Activated naive CD4-positive, alpha-beta T cell treated with anti-CD3 and anti-CD28 coated beads, Interleukin-2, amount 50 U/mL, for 72 hours (primary cell): ENCODE measurements at places on chromosomes 7 and 10. TPM values are rescaled to one million over a fixed set of nuclear protein-coding genes. Genes with fewer than 3 reads are reported as not detected.
A peak's percentile ranks its signal among the peaks of the same experiment; 100 is the strongest.

- DNase-seq, result peak; percentile 37
These were observed 445 bp upstream of the PVRIG start for GRCh38 chr7:100219271-100219737.

- DNase-seq, result no peak
These were observed 42.7 kb upstream of the CACNB2 start for GRCh38 chr10:18097524-18097923.

GRCh38 chr7:107614425-107614824, 34.4 kb downstream of the BCAP29 start:
- no peak for DNase-seq

- no peak for DNase-seq
These were observed 25.8 kb downstream of the AQP1 start for GRCh38 chr7:30937416-30937815.

GRCh38 chr7:144534655-144535395, 131.3 kb upstream of the NOBOX start:
- DNase-seq, result no peak

DNA sequence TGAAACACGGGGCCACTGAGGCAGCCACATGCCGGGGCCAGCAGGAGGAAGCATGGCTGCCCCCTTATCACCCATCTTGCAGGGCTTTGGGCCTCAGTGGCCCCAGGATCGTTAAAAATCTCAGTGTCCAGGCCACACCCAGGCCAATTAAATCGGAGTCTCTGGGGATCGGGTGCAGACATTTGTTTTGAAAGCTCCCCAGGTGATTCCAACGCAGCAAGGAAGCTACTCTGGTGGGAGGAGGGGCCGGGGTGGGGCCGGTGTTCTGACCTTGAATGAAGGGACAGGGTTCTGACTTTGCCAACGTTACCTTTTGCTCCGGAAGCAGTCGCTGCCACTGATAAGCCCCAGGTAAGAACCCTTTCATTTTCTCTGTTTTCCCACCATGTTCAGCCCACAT, 412.3 kb upstream of the FOXK1 start:
- DNase-seq, result no peak

- no peak for DNase-seq
These were observed 172.3 kb downstream of the CACNB2 start for GRCh38 chr10:18312374-18313139.

DNA sequence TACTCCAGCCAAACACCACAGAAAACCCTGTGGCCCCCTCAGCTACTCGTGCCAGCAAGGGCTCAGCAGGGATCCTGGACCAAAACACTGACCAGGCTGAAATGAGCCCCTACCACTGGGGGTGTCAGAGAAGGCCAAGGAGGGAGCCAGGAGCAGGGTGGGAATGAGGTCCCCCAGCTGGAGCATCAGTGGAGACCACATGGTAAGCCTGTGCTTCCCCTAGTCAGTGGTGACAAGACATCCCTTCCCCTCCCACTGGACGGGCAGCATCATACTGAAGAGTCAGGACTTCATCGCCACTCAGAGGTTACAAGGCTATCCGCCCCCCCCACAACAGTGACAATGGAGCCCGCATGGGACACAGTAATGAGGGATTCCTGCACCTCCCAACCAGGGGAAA, 99.6 kb downstream of the LHPP start:
- no peak for DNase-seq

DNA sequence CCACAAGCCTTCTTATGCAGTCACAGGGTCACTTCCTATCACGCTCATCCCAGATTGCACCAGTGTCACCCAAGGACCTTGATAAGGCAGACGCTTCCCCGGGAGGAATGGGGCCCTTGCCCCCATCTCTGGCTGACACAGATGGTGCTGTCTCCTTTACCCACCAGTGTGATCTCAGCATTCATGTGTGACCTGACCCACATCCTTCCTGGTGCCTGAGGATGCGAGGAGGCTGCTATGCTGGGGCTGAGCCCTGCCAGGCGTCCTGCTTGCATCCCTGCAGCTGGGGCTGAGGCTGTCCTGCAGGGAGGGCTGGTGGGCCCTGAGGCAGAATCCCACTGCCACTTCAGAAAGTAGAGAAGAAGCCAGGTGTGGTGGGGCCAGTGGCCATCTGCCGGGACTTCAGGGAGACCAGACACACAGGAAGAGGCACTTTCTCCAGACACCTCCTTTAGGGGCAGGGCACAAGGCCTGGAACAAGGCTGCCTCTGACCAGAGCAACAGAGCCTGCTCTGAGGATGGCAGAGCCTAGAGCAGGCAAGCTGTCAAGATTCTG, 35.3 kb downstream of the RASGEF1A start:
- peak; percentile 48 for DNase-seq

DNA sequence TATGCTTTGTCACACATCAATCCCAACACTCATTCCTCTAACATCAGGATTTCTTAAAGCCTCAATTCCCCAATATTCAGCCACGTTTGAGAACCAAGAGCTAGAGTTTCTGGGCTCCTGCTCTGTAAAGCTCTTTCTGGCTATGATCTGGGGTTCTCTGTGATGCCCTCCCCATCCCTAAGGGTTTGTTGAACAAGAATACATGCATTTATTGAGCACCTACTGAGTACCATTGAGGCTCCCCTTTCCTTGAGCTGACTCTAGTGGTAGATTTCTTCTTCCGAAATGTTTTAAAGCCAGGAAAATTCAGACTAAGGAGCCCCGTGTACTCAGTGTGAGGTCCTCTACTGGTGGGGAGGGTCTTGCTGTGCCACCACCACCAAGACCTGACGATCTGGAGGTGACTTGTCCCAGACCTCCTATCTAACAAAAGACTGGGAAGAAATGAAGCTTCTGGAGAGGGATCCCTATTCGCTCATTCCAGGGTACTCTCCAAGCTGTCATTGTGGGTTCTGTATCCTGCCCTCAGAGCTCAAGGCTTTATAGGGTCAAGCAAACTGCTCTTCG, 23.1 kb upstream of the SRGN start:
- DNase-seq, result no peak

GRCh38 chr10:4144817-4145216, 359.8 kb upstream of the KLF6 start:
- no peak for DNase-seq

GRCh38 chr7:157253850-157254249, 83.0 kb upstream of the DNAJB6 start:
- DNase-seq, result no peak

DNA sequence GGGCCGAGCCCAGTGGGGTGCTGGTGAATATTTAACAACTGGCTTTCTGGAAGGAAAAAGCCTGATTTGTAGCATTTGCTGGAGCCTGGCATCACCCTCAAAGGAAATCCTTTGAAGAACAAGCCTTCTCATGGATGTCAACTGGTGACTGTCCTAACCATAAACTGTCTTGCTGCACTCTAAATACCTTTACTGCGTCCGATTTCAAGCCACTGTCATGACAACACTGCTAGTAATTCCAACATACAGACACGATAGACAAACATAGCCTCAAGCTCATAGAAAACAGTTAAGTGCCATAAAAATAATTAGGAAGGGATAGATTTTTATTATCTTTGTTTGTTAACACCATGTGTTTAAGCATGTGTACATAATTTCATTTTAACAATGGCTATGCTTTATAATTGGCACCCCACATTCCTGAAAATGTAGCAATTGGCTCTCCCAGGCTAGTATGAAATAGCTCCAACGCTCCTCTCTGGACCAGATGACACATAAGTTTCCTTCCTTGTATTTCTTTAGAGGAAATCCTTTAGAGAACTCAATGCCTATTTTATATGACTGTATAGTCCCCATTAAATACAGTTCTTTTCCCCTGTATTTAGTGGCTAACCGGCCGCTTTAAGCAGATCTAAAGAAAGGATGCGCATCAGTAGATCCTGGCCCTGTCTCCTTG, 273.4 kb downstream of the PRPF18 start:
- DNase-seq, result no peak

GRCh38 chr7:96297876-96298275, 24.0 kb downstream of the SLC25A13 start:
- DNase-seq, result no peak

- DNase-seq, result no peak
These were observed 9.9 kb upstream of the GSAP start for GRCh38 chr7:77426052-77426404.

DNA sequence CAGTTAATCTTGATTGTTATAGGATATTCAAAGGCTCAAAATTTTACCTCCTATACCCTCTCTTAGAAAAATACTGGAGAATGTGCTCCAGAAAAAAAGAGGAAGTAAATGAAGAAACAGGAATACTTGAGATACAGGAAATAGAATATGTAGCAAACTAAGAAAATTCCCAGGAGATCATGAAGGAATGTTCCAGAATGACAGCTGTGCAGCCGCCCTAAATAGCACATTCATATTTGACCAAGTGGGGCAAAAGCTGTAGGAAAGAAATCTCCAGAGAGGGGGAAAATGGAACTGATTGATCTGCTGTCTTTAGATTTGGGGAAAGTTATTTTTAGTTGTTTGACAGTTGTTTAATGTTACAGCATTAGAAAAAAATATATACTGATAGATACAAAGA, 46.2 kb upstream of the ZEB1 start:
- no peak for DNase-seq

- DNase-seq, result peak; percentile 14
These were observed 509.4 kb downstream of the PTPRN2 start for GRCh38 chr7:158077934-158078910.

DNA sequence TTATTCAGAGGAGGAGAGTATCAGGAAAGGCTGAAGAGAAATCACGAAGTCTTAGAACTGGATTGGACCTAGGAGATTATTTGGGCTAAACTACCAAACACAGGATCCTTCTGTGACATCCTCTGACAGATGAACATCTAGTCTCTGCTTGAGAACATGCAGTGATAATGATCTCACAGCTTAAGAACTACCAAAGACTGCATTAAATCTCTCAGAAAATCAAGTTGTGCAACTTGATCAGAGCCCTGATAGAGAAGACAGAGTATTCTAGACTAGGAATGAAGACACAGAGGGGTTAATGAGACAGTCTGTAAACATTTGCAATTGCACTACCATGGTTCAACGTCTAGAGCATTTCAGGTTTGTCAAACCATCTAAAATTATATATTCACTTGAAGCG, 37.1 kb upstream of the AGBL3 start:
- no peak for DNase-seq

GRCh38 chr7:105444342-105444987, 55.7 kb upstream of the SRPK2 start:
- DNase-seq, result no peak

DNA sequence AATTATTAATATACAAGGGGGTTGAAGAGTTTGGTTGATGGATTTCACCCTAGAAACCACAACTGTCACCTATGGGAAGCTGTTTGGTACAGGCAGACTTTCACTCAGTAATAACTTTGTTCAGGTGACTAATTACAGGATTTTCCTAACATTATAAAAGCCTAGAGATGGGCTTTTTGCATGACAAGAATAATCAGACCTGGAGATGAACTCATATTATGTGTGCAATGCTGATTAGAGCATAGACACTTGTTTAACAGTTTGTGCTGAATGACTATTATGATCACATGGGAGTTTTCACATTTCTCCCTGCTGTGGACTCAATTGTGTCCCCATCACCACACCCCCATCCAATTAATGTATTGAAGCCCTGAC, 90.2 kb upstream of the STEAP4 start:
- no peak for DNase-seq

NRCAM gene
- total RNA-seq, result 0.09 TPM

SEMA3D gene
- not detected for total RNA-seq

DEPP1 gene
- 1.7 TPM for total RNA-seq

ZNF282 gene
- 35.6 TPM for total RNA-seq

ADAM22 gene
- 1.3 TPM for total RNA-seq

TMEM213 gene
- total RNA-seq, result 0.18 TPM

METTL27 gene
- total RNA-seq, result 0.50 TPM

LIPN gene
- not detected for total RNA-seq

MCM10 gene
- 60.0 TPM for total RNA-seq

NAPEPLD gene
- 7.2 TPM for total RNA-seq

ZNF32 gene
- total RNA-seq, result 12.0 TPM

TSPAN33 gene
- 8.1 TPM for total RNA-seq
